ENCODE measurements at places on chromosomes 1 and 21.

GRCh38 chr1:219805191-219805590 lies 123.2 kb downstream of the SLC30A10 start:
- no peak for DNase-seq

GRCh38 chr1:24413350-24414163 lies at the start of gene STPG1:
Gene STPG1, minus strand, starts transcription at chr1:24413782. Its CDS starts 12,394 bp downstream, at chr1:24401388.
- peak; percentile 95 for DNase-seq

DNA sequence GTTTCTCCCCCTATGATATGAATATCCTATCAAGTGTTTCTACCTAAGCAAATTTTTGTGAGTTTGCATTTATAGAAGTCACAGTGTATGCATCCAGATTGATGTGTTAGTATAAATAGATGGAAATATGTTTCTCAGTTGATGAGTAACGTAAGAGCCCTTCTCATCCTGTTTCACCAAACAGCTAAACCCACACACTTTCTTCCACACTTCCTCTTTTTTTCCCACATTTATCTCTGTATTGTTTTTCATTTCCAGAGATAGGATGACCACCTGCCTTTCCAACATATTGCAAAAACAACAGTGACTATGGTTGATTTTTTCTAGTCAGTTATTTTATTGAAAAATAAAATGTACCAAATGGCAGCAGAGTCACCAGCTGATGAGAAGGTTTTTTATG lies 490.1 kb downstream of the NEGR1 start:
- DNase-seq: peak; percentile 47

DNA sequence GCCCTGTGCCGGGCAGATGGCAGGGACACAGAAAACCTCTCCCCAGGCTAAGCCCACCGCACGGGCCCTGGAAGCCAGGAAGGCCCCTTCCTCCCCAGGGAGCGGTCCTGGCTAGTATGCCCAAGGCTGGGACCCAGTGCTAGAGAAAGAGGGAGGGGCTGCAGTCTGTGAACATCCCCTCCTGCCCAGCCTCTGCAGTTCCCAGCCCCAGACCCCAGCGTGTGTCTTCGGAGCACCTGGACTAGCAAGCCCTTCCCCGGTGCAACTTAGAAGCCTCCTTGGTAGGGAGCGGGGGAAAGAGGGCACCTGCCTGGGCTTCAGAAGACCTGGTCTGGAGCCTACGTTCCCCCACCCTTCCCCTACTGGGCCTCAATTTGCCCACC lies 2.1 kb downstream of the PLEKHG5 start:
- DNase-seq: no peak

DNA sequence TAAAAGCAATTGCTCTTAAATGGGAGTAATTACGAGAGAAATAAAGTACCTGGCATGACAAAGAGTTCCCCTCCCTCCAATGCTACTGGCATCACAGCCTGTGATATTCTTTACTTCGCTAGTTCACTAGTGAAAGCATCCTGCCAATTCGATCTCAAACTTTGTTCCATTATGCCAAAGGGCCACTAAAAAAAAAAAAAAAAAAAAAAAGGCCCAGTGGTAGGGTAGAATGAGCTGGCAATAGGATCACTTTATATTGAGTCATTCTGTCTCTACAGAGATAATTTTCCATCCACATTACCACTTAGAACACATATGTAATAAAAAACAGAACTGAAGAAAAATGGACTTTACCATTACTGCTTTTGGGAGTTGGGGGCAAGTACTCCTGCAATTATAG lies 11.2 kb downstream of the PUM1 start:
- no peak for DNase-seq

- no peak for DNase-seq
Observed at GRCh38 chr21:42484966-42485365, 11.1 kb downstream of the RSPH1 start.

DNA sequence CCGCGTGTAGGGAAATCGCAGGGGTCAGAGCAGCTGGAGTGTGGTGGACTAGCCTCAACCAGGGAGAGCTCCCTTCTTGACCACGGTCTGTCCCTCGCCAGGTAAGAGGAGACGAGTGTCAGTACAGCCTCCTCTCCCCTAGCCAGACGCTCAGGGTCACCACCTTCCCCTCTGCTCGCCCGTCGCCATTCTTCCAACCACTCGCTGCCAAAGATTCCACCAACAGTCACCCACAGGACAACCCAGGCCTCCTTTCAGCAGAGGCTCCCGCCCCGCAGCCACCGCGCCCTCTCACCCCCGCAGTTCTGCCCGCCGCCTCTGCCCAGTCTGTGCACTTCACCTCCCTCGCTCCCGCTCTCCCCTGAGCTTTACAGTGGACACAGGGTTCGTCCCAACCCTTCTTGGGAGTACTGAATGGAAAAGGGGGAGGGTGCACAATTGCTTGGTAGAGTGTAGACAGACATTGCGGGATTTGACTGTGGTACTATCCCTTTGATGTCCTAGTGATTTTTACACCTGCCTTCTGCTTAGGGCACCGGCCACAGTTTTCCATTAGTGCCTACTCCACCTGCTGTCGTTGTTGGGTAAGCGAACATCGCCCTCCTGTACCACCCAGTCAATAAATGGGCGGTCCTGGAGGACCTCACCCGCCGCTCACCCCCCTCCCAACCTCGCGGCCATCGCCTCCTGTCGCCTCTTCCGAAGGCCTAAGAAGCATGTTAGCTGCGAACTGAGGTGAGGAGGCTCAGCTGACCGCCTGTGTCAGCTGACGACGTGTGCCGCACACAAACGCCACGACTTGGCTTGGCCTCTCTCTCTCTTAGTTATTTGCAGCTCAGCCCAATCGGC lies 9.2 kb upstream of the NBPF11 start:
- no peak for DNase-seq

GRCh38 chr1:72037745-72038343 lies 244.5 kb downstream of the NEGR1 start:
- peak; percentile 80 for DNase-seq

GRCh38 chr1:230831771-230832170 lies 36.5 kb downstream of the C1orf198 start:
- DNase-seq: no peak

GRCh38 chr1:60563777-60564535 lies 490.4 kb upstream of the C1orf87 start:
- DNase-seq: no peak

- no peak for DNase-seq
Observed at GRCh38 chr1:228211531-228212414, 3.9 kb downstream of the OBSCN start.

DNA sequence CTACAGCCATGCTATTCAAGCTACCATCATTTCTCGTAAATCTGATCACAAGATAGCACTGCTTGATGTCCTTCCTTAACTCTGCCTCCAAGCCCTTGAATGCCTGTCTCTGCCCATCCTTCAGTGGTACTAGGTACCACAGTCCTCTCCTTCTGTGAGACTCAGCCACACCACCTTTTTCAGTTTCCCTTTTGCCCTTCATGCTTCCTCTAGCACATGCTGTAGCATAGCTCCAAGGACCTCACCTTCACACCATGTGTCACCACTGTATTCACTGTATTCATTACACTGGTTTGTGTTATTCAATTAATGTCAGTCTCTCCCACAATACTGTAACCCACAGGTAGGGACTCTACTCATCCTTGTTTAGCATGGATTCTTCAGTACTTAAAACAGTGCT lies 8.0 kb upstream of the TP53BP2 start:
- no peak for DNase-seq

GRCh38 chr1:7121622-7121988 lies 336.4 kb downstream of the CAMTA1 start:
- no peak for DNase-seq

All from hematopoietic multipotent progenitor cell treated with erythropoietin and hydrocortisone succinate and interleukin-3 and kit ligand, for 4 days (in vitro differentiated cells).